Stimulated activated CD4-positive, alpha-beta T cell treated with anti-CD3 and anti-CD28 coated beads, Interleukin-2, amount 100 ng/mL, for 4 hours (primary cell): ENCODE measurements at places on chromosomes 5 and 9.

DNA sequence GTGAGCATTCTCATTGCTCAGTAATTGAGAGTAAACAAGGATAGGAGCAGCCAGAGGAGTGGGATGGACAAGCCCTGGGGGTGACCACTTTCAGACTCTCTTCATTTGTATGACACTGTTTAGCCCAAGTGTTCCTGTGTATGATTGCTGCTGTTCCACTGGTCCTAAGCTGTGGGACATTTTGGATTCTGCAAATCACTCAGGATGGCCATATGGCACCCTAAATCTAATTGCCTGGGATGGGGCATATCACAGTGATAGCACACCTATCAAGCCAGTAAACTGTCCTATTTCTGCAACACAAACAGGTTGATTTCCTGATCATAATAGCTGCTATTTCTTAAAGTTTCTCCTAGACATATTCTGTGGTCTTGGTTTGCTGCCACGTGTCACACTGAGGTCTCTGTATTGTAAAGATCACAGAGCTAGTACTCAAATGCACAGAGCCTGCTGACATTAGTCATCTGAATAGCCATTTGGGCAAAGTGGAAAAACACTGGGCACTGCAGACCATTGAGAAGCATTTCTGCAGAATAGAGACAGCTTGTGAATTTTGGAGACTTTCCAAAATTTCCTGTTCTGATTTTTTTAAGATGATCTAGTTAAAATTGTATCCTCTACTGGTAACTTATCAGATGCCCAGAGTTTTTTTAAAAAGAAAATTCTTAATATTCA is 320.2 kb downstream of the RFX3 start:
- no peak for DNase-seq

GRCh38 chr9:128371630-128372117 is 500 bp downstream of the URM1 start:
- DNase-seq = no peak

DNA sequence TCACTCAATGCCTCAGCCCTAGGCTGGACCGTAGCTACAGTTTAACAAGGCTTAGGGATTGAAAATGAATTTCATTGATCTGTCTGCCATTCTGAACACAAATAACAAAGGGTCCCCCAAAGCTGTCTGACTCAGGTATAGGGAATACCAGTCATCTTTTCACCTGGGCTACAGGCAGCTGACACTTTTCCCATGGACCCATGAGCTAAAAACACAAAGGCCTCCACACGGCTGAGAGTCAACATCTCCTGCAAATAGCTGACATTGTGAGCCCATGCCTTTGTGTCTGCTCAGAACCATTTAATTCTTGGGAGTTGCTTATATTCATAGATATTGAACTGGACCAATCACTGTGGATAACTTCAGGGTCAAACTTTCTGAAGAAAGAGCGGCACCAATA is 121.1 kb upstream of the SLIT3 start:
- DNase-seq = no peak

GRCh38 chr5:56152437-56152836 is 80.7 kb downstream of the ANKRD55 start:
- no peak for DNase-seq
